ENCODE measurements at places on chromosomes 3 and 15.

GRCh38 chr3:134494495-134494894 is 8.6 kb downstream of the CEP63 start:
- DNase-seq: no peak

GRCh38 chr3:181455276-181455675 is 256.4 kb upstream of the SOX2 start:
- DNase-seq: no peak

- DNase-seq: no peak
Measured at GRCh38 chr3:151075869-151076562, 9.4 kb upstream of the MED12L start.

DNA sequence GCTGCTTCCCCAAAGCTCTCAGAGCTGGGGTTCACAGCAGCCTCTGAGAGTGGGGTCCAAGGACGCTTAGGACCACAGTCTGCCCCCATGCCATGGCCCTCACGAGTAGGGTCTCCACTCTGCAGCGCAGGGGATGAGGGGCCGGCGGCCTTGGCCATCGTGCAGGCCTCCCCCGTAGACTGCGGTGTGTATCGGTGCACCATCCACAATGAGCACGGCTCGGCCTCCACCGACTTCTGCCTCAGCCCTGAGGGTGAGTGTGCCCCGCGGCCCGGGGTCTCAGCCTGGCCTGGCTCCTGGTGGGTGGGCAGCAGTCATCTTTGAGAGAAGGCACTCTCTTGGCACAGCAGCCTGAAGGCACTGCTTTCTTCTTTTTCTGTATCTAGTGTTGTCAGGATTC is 24.8 kb upstream of the SLC28A1 start:
- DNase-seq: no peak

GRCh38 chr3:43055393-43055792 is 50.5 kb downstream of the POMGNT2 start:
- no peak for DNase-seq

DNA sequence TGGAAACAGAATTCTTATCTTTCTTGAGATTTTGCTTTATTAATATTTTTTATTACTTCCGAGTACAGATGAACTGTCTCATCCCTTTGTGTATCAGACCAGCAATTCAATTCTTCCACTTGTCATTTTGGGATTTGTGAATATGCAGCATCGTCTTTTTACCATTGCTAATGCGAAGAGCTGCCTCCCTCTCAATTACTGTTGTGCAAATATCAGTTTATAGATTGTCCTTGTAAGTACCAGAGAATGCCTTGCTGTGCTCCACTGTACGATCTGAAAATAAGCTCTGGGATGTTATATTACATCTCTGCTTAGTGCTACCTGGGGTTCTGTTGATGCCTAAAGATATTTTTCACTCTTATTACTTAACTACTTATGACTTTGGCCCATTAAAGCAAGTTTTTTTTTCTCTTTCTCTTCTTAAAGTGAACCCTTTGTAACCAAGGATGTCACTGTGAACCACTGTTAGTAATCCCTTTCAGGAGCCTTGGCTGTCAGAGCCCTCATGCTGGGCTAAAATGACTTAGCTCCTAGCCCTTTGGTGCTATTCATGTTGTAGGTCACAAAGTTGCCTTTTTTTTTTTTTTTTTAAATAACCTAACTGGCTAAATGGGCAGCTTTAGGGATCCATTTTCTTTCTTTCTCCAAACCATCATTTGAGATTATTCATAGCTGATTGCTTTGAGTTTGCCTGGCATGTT is 382.9 kb downstream of the FEZF2 start:
- DNase-seq: no peak

Data from CD4-positive, alpha-beta T cell treated with Interleukin-1 beta for 1 hour (primary cell).